Effector CD4-positive, alpha-beta T cell (primary cell): ENCODE measurements at places on chromosomes 1 and 21.

GRCh38 chr1:212587016-212587887, 21.3 kb upstream of the ATF3 start:
- DNase-seq, result no peak

DNA sequence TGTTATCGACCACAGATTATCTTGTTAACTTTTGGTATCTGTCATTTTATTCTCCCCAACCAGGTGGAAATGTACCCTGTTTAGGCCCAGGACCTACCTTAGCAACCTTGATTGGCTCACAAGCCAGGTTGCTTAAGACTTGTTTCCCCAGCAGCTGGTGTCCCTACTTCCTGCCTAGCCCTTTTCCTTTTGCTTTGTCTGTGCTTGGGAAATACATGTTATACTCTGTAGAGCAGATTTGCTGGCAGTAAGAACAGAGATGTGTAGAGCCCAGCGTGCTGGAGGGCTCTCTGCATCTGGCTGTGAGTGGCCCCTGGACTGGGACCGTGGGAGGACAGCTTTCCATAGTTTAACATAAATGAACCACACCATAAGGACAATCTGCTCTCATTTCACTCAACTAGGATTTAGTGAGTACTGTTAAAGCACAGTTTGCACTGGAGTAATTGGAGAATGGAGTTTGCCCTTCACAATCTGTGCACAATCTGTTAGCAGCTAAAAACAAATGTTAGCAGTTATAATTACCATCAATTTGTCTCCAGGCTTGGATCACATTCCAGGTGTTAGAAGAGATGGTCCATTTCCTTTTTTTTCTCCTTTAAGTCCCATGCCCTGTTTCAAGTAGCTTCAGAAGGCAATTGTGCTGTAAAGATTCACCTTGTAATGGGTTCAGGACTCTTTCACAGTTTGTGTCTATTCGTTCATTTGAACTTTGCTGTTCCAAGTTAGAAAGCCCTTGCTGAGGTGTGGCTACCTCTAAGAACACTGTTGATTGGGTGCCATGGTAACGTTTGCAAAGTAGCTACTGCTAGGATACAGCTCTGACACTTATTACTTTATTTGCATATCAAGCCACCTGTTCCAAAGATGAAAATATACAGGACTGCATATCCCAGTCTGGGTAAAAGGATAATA, at the start of gene APOBEC4:
Gene APOBEC4, minus strand, starts transcription at position 770 of the 915 bp plus-strand sequence. CDS start 4,535 bp downstream, outside the sequence.
- no peak for DNase-seq

GRCh38 chr1:164726235-164726634, 167.3 kb downstream of the PBX1 start:
- no peak for DNase-seq

- DNase-seq, result no peak
Observed at GRCh38 chr1:243943671-243944428, 93.8 kb upstream of the AKT3 start.
